ENCODE measurements at places on chromosomes 1 and 21.
A peak's percentile ranks its signal among the peaks of the same experiment; 100 is the strongest.

DNA sequence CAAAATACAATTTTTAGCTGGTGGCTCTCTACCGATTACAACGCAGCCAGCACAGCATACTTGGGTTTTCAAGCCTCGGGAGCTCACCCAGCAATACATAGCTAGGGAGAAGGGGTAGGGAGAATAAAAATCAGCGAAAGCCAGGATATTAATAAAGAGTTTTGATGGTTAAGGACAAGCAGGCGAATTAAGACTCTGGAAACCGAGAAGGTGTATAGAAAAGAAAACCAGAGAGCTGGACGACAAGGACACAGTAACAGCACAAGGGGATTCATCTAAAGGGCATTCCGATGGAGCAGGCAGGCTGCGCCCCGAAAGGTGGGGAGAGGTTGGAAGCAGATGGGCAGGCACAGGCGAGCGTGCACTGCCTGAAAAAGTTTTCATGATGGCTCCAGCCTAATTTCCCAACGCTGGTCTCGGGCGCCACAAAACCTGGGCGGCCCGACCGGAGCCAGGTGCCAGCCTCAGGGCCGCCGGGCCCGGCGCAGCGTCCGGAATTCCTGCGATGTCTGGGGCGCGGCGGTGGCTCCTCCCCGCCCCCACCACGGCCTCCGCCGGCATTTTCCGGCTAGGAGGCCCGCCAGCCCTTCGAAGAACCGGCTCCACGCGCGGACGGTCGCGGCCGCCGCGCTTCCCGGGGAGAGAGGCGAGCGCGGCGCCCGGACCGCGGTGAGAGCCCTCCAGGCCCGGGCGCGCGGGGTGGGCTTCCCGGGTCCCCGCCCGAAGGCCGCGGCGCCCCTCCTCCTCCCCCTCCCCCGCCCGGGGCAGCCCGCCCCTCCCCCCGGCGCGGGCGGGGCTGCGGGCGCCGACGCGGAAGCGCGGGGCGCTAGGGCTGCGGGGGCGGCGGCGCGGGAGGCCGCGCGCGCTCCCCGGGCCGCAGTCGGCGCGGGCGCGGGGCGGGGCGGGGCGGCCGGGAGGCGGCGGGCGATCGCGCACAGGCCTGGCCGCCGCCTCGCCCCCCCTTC is 774 bp upstream of the DYRK1A start:
- DNase-seq, result peak; percentile 76

DNA sequence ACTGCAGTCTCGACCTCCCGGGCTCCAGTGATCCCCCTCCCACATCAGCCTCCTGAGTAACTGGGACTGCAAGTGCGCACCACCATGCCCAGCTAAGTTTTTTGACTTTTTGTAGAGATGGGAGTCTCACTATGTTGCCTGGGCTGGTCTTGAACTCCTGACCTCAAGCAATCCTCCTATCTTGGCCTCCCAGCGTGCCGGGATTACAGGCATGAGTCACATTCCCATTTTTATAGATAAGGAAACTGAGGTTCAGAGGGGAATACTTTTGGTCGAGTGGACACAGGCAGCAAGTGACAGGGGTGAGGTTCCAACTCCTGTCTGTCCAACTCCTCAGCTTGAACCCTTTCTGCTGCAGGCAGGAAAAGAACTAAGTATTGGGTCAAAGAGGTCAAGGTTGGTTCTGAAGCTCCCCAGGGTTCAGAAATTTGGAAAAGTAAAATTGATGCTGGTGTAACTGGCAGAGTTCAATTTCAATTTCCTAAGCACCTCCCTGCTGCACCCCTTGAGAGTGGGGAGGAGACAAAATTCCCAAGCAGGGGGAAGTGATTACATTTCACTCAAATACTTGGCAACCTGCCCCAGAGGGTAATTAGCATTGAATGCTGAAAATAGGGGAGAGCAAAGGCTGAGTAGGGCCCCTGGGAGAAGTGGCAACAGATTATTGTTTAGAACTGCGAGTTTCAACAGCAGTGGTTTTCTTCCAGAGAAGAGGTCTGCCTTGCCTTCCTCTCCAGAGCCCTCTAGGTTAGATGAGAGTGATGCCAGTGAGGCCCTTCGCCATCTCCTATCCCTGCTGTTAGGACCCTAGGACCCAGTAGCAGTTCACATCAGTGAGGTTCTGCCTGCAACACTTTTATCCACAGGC is 17.5 kb upstream of the ALPL start:
- no peak for DNase-seq

DNA sequence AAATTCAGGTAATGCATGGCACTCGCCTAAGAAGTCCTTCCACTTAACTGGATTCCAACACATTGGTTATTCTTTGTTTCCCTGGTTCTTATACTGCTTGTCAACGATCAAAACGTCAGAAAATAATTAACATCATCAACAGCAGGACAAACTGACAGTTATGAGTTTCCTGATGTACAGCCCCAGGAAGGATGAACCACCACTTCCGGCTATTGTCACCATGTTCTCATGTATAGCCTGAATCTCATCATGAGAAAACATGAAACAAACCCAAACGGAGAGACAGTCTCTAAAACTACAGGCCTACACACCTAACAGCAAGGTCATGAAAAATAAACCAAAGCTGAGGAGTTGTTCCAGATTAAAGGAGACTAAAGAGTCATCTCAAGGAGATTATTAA is 60.5 kb upstream of the FBXO28 start:
- no peak for DNase-seq

DNA sequence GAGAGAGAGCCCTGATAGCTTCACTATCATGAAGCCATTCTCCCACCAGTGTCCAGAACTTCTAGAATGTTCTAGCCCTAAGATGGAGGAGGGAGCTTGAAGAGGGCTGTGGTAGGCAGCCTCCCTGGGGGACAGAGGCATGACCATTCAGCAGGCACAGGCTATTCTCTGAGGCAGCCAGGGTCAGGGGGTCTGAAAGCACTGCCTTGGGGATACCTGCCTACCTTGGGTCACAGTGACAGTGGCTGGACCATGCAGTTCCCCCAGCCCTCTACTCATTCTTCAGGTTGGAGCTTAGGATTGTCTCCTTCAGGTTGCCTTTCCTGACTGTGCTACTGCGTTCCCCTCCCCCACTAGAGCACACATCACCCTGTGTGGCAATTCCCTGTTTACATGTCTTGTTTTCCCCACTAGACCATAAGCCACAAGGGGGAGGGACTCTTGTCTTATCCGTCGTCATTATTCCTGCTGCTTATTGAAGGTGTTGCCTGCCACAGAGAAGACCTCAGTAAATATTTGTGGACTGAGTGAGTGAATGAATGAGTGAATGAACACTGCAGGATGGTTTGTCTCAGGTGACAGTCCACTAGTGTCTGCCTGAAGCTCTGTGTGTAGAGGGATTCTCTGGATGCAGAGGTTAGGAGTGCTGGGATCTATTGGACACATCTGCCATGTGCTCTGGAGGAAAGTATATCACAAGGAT is 5.2 kb downstream of the ZDHHC18 start:
- DNase-seq, result peak; percentile 25

- peak; percentile 23 for DNase-seq
Measured at GRCh38 chr1:236608930-236609726, 4.8 kb upstream of the HEATR1 start.

DNA sequence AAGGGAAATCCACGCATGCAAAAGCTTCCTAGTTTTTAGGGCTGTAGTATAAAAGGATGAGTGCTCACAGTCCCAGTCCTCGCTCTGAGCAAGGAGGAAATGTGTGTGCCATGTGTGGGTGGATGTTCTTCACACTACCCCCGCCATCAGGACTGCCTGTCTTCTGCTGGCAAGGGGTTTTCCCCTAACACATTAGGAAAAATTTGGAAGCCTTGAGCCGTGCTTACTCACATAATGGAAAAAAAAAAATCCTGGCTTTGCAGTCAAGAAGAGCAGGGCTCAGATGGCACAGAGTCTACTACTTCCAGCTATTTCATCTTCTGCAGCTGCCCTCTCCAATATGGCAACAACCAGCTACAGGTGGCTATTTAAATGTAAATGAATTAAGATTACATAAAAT is 363.1 kb downstream of the PLPP3 start:
- DNase-seq, result no peak

GRCh38 chr21:16330082-16330907 is 600.5 kb downstream of the USP25 start:
- DNase-seq, result peak; percentile 18
